ENCODE measurements at places on chromosomes 2 and 18.

DNA sequence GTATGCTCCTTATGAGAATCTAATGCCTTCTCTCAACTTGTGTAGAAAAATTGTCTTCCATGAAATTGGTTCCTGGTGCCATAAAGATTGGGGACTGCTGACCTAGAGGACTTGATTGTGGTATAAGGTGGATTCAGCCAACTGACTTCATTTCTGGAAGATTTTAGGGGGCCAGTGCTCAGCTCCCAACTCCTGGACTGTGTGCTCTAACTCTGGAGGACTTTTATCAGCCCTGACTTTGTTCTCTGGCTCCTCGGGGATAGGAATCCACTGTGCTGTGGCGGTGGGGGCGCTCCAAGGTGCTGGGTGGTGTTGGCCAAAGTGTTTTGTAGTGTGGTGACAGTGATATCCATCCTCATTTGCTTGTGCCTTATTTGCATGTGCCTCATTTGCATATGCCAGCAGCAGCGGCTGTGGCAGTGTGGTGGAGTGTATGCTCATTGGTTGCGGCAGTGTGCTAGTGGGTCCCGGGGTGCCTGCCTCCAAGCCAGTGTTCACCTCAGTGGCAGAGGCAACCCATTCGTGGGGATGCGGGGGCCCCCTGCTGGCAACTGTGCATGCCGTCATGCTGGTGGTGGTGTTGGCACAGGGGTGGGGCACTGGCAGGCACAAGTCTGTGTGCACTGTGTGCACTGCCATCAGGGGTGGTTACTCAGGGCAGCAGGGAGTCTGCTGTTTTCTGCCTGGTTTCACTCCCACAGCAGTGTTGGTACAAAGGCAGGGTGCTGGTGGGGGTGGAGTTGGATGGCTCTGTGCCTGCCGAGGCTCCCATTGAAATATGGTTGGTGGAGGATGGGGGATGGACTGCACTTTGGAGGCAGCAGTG, 19.6 kb downstream of the EHBP1 start:
- DNase-seq = peak; percentile 10

DNA sequence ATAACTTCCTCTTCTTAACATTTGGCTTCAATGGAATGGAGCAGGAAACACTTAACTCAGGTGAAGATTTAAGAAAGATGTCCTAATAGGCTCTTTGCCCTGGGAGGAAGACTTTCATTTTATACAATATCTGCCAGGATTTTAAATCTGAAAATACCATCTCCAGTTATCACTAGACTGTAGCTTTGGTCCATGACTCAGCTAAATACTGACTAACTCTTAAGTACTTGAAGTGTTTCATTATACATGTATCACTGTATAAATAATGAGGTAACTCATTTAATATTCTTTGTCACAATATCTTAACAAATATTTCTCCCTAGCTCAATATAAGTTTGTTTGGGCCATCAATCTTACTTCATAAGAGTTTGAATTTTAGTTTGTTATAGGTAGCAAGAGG, 34.7 kb downstream of the RBKS start:
- no peak for DNase-seq

DNA sequence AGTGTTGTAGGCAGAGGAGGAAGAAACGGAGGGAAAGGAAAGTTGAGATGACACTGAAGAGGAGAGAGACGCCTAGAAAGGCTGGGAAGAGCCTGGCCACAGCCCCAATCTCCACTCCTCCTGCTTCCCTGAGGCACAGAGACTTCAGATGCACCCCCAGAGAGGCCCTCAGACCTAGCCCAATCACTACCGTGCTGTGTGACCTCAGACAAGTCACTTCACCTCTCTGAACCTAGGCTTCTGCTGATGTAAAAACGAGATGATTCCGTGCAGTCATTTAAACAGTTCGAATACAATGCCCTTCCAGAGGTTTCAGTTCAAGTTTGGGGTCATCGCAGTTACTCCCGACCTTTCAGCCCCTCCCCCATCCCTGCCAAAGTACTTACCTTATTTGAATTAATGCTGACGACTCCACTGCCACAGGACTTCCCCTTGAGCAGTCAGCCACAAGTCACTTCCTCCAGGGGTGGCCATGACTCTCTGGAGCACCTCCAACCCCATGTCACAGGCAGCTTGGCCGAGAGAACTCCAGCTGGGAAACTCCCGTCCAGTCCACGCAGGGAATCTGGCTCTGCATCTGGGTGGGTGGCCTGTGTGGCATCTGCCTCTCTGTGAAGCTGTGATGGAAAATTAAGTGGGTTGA, 105.2 kb upstream of the ID2 start:
- DNase-seq = peak; percentile 16

DNA sequence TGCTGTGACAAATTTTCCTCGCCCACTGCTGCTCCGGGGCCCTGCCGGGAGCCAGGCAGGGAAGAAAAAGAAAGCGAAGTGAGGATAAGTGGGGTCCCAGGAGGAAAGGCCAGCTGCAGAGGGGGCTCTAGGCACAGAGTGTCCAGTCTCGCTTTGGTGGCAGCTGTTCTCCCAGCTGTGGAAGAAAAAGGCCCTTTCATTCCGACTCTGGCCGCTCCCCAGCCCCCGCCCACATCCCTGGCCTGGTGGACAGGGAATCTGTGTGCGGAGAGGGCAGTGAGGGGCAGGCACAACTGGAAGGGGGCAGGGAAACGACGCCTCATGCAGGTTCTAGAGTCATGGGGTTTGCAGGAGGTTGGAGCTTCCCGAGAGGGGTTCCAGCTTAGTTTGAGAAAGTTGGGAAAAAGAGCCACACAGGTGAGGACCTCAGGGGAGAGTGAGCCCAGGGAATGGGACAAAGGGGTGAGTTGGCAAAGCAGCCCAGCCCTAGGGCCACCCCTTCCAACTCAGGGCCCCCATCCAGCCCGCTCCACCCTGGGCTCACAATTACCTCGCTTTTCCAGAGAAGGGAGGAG, 1.8 kb downstream of the RTKN start:
- no peak for DNase-seq

DNA sequence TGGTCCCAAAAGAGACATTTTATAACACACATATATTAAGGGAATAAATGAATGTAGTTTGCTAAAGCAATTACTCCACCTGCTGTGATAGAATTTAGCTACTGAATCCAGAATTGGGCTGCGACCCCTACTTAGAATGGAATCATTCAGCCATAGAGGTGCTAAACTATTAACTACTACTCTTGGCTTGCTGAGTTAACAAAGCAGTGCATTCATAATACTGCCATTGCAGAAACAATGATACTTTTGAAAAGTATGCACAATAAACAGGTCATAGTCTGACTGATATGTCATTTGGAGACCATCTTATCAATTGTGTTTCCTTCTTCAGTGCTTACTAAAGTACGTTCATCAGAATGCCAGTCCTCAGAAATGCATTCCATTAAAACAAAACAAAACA, 273.6 kb downstream of the PIEZO2 start:
- DNase-seq = no peak

- DNase-seq = no peak
These were observed 318.7 kb downstream of the CYP26B1 start for GRCh38 chr2:71829008-71829407.

GRCh38 chr2:234881413-234882241, 70.2 kb upstream of the SH3BP4 start:
- peak; percentile 9 for DNase-seq

DNA sequence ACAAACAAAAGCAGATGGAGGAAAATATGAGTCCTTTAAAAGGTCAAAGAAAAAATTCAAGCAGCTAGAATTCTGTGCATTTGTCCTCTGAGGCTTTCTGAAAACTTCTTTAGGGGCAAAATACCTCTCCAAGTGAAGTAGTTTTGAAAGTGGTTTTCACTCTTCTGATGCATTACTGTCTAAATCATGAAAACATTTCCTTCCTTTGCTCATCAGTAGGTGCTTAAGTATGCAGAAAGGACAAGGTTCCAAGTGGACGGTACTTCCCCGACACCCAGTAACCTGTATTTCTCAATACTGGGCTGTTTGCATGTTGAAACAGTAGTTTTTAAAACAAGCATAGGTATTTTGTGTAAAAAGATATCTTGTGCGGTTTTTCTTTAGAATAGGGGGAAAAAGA, 189.1 kb upstream of the ERBB4 start:
- no peak for DNase-seq

- DNase-seq = no peak
These were observed 9.5 kb downstream of the WDPCP start for GRCh38 chr2:63578767-63579166.

DNA sequence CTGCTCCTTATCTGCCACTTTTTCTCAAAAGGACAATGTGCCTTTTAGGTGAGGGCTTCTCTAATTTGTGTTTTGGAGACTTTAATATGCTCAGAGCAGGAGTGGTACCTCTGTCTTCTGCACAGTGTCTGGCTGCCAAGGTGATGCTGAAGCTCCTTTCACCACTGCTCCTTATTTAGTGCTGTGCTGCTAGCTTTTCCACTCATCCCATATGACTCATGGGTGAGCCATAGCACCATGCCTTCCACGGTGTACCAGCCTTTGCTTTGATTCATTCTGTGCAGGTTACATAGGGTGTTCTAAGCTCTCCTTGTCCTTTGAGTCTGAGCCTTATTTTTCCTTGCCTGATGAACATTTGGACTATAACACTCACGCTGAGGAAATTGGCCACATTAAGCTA, 202.4 kb downstream of the ARL6IP6 start:
- no peak for DNase-seq

- no peak for DNase-seq
These were observed 8.3 kb upstream of the VWA3B start for GRCh38 chr2:98078701-98079100.

GRCh38 chr2:40028792-40029488, 249.9 kb upstream of the THUMPD2 start:
- DNase-seq = no peak

DNA sequence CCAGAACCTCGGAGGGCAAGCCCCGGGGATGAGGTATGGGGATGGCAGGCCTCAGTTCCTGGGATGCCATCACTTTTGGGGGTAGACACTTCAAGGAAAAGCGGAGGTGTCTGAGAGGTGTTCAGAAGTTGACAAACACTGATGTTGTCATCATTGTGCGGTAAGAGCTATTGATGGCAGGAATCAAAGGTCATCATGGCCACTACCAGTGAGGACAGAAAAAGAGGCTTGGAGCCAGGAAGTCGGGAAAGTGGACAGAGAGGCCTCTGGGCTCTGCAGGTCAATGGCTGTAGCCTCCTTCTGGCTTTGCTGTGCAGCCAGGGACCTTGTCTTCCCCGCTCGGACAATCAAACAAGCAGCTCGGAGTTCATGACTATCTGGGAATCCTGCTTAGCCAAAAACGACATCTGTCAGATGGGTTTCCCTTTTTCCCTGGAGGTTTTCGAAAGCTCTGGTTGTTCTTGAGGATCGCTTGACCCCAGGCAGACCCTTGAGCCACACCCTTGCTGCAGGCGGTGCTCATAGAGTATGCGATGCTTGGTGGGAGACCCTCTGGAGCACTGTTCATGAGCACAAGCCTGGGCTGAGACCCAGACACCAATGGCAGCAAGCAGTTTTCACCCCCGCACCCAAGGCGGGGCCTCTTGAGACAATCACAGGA, 19.4 kb downstream of the ACKR3 start:
- no peak for DNase-seq

DNA sequence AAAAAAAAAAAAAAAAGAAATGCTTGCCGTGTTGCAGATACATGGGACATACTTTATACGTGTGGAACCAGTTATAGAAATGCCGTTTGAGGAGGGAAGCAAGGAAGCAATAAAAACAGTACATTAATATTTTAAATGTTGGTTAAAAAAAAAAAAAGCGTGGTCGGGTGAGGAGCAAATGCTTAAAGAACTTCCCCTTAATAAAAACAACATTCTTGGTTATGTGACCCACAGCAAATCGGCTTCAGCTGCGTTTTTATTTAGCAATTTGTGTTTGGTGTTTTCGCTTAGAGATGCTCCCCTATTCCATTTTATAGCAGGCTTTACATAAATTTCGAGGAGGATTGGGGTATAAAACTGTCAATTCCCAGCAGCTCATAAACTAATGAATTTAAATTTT, 223.6 kb downstream of the LRRTM1 start:
- DNase-seq = no peak

DNA sequence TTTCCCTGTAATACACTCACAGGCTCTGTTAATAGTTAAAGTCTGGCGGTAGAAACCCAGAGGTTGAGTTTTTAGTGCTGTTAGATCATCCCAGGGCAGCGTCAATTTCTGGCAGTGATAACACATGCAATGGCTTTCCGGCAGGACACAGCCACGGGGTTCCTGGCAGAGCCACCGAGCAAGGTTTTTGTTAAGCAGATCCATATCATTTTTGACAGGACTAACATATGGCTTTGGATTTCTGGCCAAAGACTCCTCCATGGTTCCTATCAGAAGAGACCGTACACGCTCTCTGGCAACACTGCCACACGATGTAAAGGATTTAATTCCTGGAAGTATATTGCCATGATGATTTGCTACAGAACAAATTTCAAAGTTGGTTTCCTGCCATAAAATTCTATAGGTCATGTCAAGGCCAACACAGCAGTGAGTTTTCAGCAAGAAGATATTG, 854.3 kb downstream of the LRRTM4 start:
- DNase-seq = no peak

- no peak for DNase-seq
These were observed 53.3 kb downstream of the TRAPPC12 start for GRCh38 chr2:3432693-3433338.

DNA sequence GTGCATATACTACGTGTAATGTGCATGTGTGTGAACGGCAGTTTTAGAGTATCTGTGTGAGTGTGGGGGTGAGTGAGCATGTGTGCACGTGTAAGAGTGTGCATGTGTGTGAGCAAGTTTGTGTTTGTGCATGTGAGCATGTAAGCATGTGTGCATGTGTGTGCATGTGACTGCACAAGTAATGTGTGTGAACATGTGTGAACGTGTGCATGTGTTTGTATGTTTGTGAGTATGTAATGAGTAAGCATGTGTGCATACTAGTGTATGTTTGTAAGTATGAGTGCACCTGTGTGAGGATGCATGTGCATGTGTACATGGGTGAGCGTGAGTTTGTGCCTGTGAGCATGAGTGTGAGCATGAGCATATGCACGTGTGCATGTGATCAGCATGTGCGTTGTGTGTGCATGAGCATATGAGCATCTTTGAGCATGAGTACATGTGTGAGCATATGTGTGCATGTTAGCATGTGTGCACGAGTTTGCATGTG, 90.7 kb downstream of the ZNF516 start:
- no peak for DNase-seq

- DNase-seq = no peak
These were observed 1.2 kb upstream of the ATF2 start for GRCh38 chr2:175169191-175169590.

- DNase-seq = no peak
These were observed 95.0 kb upstream of the STK17B start for GRCh38 chr2:196266351-196266750.

DNA sequence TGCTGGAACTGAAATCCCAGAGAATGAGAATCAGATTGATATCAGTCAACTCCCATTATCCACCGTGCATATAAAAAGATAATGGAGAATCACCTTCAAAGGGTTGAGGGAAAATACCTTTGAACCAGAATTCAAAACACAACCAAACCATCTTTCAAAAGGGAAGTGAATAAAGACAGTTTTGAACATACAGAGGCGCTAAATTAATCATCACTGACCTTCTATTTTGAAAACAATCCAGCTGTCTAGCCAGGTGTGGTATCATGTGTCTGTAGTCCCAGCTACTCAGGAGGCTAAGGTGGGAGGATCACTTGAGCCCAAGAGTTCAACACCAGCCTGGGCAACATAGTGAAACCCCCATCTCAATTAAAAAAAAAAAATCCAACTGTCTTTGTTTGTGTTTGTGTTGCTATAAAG, 63.6 kb downstream of the TRABD2A start:
- DNase-seq = no peak

- no peak for DNase-seq
These were observed 213.9 kb downstream of the VAPA start for GRCh38 chr18:10127729-10128128.

GRCh38 chr2:216164576-216164975, 55.4 kb downstream of the XRCC5 start:
- DNase-seq = no peak

GRCh38 chr2:68465081-68465916, 1.8 kb downstream of the FBXO48 start:
- peak; percentile 19 for DNase-seq
